ENCODE measurements at places on chromosomes 3 and 15.

DNA sequence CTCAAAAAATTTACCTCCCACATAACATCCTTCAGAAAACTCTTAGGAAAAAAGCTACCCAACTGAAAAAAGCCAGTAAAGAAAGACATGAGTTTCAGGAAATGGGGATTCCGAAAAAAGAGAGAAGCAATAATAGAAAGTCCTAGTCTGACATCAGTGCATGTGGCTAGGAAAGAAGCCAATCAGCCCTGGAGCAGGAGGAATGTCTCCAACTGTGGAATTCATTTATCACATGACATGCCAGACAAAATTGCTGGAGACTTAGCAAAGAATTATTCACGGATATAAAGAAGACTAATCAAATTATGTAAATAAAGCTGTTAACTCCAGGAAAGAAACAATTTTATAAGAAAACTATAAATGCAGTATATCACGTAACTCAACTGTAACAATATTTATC lies 258.9 kb upstream of the RARB start:
- DNase-seq, result no peak

GRCh38 chr15:47293466-47294162 lies 423.7 kb upstream of the SEMA6D start:
- no peak for DNase-seq

- no peak for DNase-seq
Measured at GRCh38 chr15:52680041-52680391, 828 bp upstream of the ATOSA start.

- no peak for DNase-seq
Measured at GRCh38 chr3:16707260-16707659, 102.0 kb upstream of the DAZL start.

GRCh38 chr3:122497425-122497824 lies 17.3 kb downstream of the KPNA1 start:
- DNase-seq, result no peak

DNA sequence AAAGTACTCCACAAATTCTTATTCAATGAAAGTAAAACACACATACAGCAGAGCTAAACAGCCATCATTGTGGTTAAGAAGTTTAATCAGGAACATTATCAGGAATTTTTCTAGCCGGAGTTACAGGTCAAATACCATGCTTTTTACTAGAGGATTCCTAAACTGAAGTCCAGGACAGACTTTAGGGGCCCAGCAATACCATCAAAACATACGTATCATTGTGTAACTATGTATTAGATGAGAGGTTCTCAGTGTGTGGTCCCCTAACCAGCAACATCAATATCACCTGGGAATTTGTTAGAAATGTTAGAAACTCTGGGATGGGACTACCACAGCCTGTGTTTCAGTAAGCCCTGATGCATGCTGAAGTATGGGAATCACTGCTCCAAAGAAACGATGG lies 404.2 kb upstream of the IL12A start:
- no peak for DNase-seq

DNA sequence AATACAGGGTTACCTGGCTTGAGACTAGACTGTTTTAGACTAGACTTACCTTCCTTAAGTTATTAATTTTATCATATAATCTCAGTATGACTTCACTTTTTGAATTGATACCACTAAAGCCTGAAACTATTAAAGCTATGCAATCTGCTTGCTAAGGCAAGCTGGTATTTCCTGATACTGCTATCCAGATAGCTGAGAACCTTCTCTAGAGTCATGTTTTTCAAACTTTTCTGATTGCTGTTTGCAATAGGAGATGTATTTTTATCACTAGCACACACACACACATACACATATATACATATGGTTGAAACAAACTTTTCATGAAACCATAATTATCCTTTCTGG lies 9.3 kb upstream of the MAGI1 start:
- no peak for DNase-seq

- DNase-seq, result no peak
Measured at GRCh38 chr3:168431491-168431890, 335.8 kb upstream of the GOLIM4 start.

DNA sequence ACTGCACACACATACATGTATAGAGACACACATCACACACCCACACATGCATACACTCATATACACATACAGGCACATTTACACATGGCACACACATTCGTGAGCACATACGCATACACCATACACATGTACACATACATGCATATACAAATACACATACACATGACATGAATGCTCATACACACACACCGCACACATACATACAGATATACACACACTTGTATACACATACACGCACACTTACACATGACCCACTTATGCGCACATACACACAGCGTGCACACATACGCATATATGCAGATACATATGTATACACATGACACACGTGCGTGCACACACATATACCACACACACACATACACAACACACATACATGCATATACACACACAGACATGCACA lies 162.7 kb downstream of the LRRK1 start:
- DNase-seq, result no peak

GRCh38 chr3:156109989-156110388 lies 10.4 kb upstream of the KCNAB1 start:
- DNase-seq, result no peak

GRCh38 chr3:65953301-65953812 lies 85.4 kb downstream of the MAGI1 start:
- DNase-seq, result no peak

GRCh38 chr15:48440084-48440483 lies 108.9 kb downstream of the DUT start:
- no peak for DNase-seq

DNA sequence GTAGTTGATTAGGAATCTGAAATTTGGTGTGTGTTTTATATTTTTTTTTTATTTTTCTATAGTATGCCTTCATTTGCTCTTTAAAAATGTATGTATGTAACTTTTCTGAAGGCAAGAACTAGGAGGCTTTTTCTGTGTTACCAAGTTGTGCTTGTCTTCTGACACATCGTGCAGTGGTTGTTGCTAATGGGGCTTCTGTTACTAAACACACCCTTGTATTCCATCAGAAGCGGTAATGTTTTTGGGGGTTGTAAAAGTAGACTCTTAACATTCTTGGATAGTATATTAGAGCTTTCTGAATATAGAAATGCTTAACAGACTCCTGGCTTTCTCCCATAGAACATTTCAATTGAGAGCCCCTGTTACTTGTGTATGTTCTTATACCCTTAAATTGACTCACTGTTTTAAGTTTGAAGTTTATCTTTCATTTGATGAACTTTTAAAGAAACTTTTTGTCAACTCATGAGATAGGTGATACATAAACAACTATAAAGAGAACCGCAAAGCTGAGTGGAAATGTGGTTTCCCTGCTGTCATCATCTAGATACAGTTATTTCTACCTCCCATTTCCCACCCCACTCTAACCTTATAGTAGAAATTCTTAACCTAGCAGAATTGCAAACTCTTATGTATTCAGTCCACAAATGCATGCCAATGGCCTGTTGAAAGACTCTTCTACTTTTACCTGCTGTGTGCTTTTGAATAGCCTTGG lies 2.5 kb downstream of the TIPARP start:
- DNase-seq, result no peak

DNA sequence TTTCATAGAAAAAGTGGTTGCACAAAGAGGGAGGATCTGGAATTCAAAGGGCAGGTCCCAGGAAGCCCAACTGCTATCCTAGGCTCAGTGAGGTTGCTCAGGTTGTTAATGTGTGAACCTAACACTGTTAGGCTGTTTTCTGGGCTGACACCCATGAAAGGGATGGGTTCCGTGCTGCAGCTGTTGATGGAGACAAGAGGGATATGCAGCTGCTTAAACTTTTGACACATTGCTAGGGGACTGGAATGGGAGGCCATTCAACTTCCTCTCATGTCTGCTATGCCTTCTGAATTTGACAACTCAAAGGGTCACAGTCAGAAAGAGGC lies 198.0 kb upstream of the NR2E3 start:
- no peak for DNase-seq

DNA sequence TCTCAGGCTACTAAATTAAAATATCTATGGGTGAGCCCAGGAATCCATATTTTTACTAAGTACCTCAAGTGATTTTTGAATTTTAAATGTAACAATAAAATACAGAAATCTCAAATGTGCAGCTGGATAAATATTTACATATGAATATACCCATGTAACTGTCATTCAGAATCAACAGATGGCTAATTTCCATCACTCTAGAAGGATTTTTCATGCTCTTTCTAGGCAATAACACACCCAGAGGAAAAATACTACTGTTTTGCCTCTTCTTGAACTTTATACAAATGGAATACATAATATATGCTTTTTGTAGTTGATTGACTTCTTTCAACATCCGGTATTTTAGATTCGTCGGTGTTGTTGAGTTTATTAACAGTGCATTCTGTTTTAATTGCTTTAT lies 601.3 kb upstream of the NECTIN3 start:
- no peak for DNase-seq

DNA sequence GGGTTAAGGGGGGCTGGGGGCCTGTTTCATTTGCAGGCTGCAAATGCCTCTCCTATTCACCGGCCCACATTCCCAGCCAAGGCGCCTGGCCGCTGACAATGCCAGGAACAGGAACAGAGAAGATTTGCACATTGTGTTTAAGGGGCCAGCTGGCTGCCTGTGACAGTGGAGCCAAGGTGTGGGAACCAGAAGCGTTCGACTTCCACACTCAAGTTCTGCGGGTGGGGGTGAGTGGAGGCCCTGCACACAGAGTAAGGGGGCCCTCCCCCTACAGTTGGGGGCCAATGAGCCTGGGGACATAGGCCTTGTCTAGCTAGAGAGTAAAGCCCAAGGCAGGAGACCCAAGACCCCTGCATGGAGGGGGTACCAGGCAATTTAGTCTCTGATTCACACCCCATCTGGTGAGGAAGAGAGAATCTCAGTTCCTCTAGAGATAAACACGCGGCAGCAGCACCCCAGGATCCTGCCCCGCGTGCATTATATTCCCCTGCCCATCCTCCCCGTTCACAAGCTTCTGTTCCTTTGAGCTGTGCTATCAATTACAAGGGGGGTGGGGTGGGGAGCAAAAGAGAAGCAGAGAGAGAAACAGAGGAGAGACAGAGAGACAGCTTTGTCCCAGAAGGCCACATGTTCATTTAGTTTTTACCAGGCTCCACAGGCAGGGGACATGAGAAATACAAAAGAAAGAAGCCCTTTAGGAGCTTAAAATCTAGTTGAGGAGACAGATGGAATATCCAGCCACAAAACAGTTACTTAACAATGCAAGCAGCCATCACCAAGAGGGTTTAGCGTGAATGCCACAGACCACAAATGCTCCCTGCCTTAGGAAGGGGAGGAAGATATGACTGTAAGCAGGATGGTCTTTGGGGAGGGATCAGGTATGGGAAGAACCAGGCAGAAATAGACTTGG lies 9.2 kb downstream of the IGDCC3 start:
- no peak for DNase-seq

- DNase-seq, result no peak
Measured at GRCh38 chr3:50263478-50264382, 5.2 kb upstream of the SEMA3B start.

DNA sequence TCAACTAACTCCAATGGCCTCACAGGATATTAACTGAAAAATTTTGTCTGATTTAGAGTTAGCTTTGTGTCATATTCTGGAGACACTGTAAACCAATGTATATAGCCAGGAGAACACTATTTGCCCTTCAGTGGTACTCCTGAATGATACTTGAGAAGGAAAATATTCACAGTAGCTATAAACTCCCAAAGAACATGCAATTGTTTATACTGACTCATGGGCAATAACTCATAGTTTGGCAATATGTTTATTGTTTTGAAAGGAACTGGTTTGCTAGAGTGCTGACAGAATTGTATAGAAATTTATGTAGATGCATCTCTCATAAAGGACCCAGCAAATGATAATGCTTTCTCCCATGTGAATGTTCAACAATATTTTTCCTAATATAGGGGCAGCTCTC lies 537.6 kb downstream of the PLOD2 start:
- DNase-seq, result no peak

- DNase-seq, result no peak
Measured at GRCh38 chr15:79130535-79131130, 40.1 kb upstream of the RASGRF1 start.

DNA sequence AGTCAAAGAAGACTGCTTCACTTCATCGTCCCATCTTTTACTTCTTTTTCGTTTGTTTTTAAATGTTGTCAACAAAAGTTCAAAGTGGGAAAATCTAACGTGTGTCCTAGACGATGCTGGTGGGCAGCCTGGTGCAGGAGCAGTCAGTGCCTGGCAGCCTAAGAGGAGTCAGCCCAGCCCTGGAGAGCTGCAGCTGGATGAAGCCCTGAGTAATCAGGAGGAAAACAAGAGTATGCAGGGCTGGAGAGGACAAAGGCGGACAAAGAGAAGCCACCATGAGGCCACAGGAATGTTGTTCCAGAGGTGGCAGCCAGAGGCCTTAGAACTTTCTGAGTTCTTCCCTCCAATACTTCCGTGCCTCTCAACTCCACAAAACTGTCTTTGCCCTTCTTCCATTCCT lies 5.7 kb downstream of the ADAMTS17 start:
- DNase-seq, result no peak

DNA sequence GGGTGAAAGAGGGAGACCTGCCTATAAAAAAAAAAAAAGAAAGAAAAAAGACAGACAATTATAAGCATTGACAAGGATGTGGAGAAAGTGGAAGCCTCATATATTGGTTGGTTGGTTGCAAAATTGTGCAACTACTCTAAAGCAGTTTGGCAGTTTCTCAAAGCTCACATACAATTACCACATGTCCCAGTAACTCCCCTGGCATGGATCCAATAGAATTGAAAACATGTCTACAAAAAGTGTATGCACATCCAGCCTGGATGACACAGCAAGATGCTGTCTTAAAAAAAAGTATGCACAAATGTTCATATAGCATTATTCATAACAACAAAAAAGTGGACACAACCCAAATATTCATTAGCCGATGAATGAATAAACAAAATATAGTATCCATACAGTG lies 19.5 kb downstream of the SETMAR start:
- DNase-seq, result no peak

- no peak for DNase-seq
Measured at GRCh38 chr3:184740509-184741258, 28.8 kb upstream of the MAGEF1 start.

DNA sequence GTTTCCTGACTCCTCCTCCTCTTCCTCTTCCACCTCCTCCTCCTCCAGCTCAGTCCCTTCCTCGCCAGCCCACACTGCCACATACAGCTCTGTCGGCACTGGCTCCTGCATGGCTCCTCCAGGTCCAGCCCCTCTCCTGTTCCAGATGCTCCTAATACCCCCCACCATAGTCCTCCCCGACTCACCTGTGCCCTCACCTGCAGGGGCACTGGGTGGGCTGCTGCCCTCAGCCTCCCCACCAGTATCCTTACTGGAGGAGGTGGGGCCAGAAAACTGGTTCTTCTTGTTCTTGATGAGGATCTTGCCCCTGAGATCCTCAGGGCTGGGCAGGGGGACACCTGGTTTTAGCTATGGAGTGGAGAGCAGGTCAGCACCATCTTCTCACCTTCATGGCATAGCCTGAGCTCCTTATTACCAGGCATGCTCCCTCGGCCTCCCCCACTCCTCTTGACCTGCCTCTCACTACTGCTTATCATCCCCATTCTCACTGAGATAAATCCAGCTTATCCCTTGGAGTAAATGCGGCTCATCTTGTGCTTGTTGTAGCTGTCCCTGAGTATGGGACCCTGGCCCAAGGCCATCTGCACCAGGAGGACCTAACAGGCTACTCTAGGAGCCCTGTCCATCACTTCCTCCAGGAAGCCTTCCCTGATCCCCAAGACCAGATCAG lies 11.0 kb downstream of the PLCB2 start:
- peak; percentile 74 for DNase-seq

All from D721Med (cell line).